ENCODE measurements at places on chromosomes 12 and 14.

- DNase-seq, result no peak
These were observed 30.6 kb upstream of the ULK1 start for GRCh38 chr12:131863711-131864396.

DNA sequence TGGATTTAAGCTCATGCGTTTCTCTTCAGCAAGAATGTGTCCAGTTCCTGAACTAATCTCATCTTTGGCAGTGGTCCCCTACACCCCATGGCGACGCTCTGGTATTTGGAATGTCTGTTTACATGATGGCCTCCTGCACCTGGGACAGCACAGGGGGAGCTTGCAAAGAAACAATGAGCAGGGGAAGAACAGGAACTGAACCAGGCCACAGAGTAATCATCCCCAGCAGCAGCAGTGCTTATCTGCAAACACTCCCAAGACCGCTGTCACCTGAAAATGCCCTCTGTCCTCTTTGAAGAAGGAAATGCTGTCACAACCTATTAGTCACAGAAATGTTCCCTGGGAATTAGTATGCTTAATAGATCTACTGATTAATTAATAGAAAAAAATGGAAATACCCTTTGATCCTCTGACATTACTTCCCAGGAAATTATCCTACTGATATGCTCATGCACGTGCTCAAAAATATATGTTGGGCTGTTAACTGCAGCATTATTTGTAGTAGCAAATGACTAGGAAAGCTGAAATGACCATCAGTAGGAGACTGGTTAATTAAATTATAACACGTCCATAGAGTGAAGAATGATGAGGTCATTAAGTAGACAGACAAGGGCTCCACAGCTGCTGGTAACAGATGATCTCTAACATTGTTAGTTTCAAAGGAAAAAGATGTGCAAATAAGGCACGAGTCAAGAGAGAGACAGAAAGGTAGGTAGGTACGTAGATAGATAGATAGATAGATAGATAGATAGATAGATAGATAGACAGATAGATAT, 279.3 kb upstream of the FLRT2 start:
- DNase-seq, result peak; percentile 8

- no peak for DNase-seq
These were observed 86.4 kb downstream of the ACACB start for GRCh38 chr12:109202770-109203169.

DNA sequence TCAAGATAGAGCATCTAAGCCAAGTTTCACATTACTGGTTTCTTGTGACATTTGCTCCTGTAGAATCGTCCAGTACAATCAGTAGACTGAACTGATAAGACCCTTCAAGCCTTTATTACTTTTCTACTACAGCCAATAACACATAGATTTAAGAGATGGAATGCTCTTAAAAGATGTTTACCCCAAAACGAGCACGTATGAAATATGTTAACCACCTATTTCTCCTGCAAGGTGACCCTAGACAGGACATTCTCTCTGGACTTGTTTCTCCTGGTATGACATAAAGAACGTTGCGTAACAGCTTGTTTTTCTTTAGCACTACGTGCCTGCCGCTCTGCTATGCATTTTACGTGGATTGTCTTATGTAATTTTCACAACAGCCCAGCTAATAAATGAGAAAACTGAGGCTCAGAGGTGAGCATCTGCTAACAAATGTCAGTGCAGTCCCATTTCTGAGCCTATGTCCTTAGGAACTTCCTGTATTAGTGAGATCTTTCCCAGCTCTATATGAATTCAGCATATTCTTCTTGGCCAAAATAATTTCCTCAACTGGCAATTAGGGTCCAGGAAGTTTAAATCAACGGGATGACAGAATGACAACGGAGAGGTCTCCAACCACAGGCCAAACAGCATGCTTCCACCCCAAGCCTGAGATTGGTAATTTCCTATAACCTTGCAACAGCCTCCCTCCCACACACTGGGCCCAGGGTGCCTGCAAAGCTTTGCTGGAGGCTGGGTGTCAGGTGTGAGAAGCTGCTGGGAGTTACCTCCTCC, 3.7 kb downstream of the NFKBIA start:
- no peak for DNase-seq

- no peak for DNase-seq
These were observed 69.1 kb downstream of the ARL6IP4 start for GRCh38 chr12:123049398-123050240.

DNA sequence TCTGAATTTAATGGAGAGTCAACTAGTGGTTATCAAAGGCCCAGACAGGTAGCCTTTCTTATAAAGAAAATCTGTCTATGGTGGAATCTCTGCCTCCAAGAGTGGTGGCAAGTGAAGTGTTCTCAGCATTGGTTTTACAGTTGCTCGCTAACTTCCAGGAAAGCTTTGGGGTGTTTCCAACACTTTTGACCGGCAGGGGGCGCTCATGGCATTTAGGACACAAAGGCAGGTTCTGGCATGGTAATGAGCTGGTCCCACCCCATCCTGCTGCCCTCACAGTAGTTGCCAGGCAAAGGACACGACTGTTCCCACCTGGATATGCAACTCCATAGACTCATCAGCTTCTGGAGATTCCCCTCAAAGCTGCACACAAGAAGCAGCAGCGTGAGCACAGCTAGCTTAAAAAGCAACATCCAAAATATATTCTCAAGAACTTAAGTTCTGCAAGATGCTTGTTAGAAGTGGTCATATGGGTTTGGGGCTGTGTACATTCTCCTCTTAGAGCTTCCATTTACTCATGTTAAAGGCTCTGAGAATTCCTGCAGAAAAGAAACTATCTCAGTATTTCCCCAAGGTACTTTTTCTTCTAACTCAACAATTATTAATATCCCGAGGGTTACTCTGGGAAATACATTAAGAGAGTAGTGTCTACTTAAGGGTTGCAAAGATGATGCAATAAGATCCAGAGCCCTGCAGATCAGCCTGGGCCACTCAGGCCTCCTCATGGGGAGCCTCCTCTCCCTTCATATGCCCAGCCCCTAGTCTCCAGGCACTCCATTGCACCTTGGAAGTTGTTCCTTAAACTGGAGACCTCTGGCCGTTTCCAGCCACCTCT, 14.8 kb downstream of the PROX2 start:
- peak; percentile 70 for DNase-seq

DNA sequence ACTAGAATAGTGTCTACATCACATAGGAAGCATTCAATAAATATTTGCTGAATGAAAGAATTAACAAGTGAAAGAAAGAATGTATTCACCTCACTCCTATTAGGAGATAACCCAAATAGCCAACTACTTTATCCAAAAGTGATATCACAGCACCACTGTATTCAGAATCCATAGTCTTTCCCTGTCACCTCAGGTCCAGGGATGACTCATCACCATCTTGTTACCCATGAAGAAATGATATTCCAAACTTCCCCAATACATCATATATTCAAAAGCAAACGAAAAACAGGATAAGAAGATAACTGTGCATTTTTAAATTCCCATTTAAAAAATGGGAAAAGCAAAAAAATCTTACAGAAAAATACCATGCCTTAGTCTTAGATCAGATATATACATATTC, 39.1 kb downstream of the TXNDC16 start:
- no peak for DNase-seq

- no peak for DNase-seq
These were observed 134.1 kb downstream of the FSCB start for GRCh38 chr14:44372807-44373489.

DNA sequence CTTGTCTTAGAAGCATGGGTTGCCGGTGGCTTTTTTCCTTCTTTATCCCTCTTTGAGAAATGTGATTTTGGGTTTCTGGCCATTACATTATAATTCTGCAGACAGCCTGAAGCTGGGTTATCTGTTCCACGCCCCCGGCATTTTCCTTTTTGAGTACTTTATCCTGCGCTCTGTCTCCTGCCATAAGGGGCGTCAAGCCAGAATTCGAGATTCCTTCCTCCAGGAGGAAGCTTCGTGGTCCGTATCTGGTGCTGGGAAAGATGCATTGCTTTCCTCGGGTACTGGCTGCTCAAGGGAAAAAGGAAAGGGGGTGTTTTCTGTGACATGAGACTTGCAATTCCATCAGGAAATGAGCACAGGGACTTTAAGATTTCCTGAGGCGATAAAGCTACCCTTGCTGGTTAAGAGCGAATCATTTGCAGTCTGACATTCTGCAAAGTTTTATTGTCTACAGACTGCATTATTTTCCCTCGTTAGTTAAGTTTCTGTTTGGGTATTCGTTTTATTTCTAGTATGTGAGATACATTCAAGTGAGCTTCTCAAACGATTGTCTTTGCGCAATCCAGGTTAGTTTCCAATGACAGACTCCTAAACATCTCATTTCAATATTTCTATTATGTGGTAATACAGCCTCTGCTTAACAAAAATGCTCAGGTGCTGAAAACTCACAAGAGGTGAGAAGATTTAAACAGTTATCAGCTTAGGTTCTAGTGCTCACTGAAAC, 694 bp downstream of the AKAP5 start:
- DNase-seq, result no peak

DNA sequence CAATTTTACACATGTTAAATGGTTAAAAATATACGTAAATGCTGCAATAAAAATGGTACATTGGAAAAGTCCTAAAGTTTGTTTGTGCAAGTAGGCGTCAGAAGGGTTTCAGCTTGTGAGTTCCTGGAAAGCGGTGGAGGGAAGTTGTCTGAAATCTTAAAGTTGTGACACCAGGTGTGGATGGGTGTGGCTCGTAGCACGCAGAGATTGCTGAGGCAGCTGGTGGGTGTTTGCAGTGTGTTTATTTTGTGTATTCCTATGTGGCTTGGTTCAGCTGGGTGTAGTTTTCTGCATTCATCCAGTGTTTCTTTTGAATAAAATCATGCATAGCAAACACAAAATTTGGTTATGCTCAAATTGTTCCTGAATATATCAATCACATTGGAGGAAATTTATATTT, 136.8 kb upstream of the TBX3 start:
- no peak for DNase-seq

- DNase-seq, result peak; percentile 26
These were observed 17.9 kb downstream of the ZDHHC22 start for GRCh38 chr14:77123381-77124325.

- DNase-seq, result no peak
These were observed 23.1 kb downstream of the ADCY6 start for GRCh38 chr12:48765753-48766162.

DNA sequence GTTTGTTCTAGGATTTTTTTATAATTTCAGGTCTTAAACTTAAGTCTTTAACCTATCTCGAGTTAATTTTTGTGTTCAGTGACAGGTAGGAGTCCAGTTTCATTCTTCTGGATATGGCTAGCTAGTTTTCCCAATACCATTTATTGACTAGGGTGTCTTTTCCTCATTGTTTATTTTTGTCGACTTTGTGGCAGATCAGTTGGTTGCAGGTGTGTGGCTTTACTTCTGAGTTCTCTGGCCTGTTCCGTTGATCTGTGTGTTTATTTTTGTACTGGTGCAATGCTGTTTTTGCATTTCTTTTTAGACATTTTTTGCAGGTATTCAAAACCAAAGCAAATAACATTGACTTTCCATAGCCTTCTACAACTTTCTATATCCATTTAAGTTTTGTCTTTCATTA, 121.7 kb downstream of the ETNK1 start:
- no peak for DNase-seq

DNA sequence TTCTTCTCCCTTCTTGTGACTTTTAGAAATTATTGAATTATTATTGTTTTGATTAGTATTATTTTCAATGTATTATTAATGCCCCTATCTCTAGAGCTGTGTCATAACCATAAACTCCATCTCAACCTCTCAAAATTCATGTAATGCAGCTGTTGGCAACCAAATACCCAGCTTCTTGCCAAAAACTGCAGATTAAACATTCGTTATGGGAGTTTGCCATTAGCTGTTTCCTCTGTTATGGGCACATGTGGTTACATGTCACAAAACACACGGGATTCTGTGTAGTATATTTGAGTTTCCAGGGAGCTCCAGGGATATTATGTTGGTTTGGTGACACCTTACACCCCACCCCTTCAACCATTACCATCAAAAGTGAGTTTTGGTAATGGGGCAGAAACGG, 2.8 kb upstream of the ALX1 start:
- DNase-seq, result no peak

GRCh38 chr12:83067981-83068380, 381.3 kb downstream of the TMTC2 start:
- no peak for DNase-seq

GRCh38 chr12:53947743-53948142, 7.0 kb upstream of the HOXC12 start:
- DNase-seq, result no peak

GRCh38 chr14:54129850-54130640, 173.4 kb upstream of the BMP4 start:
- DNase-seq, result no peak

DNA sequence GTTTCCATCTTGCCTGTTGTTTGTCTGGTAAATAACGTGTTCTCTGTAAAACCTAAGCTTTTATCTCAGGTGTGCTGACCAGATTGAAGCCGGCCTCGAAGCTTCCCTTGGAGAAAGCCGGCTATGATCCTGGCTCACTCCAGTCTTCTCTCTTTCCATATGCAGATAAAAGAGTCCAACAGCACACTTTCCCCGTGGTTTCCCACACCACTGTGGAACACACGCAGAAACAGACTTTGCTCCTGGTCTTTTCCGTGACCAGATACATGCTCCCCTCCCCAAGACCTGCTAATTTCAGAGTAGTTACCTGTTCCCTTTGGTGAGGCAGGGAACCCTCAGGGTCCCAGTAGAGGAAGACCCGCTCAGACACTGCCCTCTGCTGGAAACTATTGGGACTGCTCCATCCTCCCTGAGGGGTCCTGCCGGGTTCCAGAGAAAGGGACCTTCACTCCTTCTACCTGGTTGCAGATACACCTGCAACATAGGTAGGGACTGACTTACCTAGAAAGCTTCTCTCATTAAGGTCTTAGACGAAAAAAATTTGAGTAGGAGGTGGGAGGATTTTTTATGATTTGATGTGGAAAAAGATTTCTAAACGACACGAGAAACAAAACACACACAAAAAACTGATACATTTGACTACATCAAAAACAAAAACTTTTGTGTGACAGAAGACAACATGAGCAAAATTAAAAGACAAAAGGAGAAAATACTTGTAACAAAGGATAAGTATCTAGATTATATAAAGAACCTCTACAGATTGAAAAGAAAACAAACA, 415.4 kb upstream of the CCDC196 start:
- no peak for DNase-seq

- no peak for DNase-seq
These were observed 30.8 kb upstream of the PPP2R5C start for GRCh38 chr14:101730626-101731186.

DNA sequence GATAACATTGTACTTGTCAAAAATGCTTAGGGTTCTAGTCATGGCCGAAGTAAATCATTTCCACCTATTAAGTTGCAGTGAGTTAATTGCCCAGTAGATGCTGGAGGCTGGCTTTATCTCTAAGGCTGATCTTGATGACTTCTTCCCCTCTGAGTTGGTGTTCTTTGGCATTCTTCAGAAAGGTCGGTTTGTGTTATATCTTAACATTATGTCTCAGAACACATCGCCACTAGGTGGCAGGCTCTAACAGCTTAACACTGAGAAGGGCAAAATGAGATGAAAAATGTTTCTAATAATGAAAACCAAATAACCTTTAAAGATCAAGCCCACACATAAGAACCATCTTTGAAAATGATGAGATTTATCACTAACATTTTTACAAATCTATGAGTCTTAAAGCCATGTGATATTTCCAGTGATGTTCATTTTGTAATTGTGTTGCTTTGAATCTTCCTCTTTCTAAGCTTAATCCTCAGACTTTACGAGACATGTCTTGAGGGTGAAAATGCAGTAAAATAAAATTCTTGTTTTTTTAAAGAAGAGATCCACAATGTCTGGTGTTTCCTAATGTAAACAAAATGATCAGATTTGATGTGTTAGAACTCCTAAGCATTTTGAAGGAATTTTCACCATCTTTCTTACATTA, 28.6 kb downstream of the SUDS3 start:
- peak; percentile 37 for DNase-seq

GRCh38 chr14:22510527-22511110, 78.4 kb downstream of the DAD1 start:
- no peak for DNase-seq

GRCh38 chr12:130489293-130489692, 151.6 kb downstream of the PIWIL1 start:
- no peak for DNase-seq
